ENCODE measurements at places on chromosomes 7 and 10. TPM values are rescaled to one million over a fixed set of nuclear protein-coding genes. Genes with fewer than 3 reads are reported as not detected.
A peak's percentile ranks its signal among the peaks of the same experiment; 100 is the strongest.

GRCh38 chr10:109914966-109915365 is 8.3 kb downstream of the XPNPEP1 start:
- no peaks in the 10 kb centered on the region for H3K27me3 ChIP-seq
- peaks cover 26% of the 10 kb centered on the region for H3K36me3 ChIP-seq

DNA sequence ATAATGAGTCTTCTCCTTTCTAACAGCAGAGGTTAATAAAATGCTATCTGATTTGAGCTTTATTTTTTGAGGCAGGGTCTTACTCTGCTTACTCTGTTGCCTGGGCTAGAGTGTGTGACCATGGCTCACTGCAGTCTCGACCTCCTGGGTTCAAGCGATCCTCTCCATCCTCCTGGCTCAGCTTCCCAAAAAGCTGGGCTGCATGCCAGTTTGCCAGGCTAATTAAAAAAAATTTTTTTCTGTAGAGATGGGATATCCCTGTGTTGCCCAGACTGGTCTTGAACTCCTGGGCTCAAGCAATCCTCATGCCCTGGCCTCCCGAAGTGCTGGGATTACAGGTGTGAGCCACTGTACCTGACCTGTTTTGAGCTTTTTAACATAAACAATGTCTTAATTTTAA is 56.7 kb downstream of the SCD start:
- H3K27me3 ChIP-seq: no peaks in the 10 kb centered on the region
- no peaks in the 10 kb centered on the region for H3K36me3 ChIP-seq
- DNase-seq: no peak
- H3K27ac ChIP-seq: no peak overlapping the region
- no peak overlapping the region for H3K4me3 ChIP-seq

DNA sequence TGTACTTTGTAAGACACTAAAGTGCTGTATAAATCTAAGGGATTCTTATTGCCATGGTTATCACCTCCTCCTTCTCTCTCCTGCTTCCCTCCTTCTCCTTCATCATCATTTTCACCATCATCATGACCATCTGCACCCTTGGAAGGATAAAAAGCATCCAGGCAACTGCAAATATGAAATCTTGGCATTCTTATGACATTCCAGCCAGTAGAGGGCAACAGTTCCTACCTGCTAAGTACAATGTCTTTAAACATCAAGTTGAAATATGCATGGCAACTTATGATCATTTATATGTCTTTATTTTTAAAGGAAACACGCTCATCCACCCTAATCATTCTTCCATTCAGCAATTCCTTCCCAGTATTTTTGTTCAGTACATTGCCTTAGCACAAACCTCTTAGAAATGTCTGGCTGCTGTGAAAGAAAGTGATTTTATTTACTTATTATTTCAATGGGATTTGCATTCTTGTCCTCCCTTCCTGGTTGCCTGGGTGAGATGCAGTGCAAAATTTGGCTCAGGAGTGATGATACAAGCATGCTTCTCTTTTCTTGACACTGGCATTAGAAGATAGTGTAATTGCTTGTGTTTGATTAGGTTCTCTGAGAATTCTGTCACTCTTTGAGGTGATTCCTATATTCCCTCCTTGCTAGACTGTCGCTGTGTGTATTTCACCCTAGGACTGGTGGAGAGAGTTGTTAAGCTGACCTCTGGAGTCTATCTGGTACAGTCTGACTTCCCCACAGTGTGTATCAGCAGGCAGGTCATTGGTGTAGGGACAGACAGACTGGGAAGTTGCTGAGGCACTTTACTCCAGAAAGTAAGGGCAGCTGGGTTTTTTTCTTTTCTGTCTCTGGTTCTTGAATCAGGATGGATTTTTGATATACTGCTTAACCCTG is 188.5 kb upstream of the BMPER start:
- peaks cover 14% of the 10 kb centered on the region for H3K27me3 ChIP-seq
- H3K36me3 ChIP-seq: no peaks in the 10 kb centered on the region
- no peak overlapping the region for H3K4me3 ChIP-seq
- H3K4me1 ChIP-seq: peaks cover 2% of the 10 kb centered on the region

- H3K27me3 ChIP-seq: no peaks in the 10 kb centered on the region
- H3K36me3 ChIP-seq: no peaks in the 10 kb centered on the region
- no peak for DNase-seq
- H3K27ac ChIP-seq: peak overlapping the region; percentile 18
- peaks cover 7% of the 10 kb centered on the region for H3K4me1 ChIP-seq
Observed at GRCh38 chr10:73647211-73647874, 6.1 kb upstream of the MYOZ1 start.

DNA sequence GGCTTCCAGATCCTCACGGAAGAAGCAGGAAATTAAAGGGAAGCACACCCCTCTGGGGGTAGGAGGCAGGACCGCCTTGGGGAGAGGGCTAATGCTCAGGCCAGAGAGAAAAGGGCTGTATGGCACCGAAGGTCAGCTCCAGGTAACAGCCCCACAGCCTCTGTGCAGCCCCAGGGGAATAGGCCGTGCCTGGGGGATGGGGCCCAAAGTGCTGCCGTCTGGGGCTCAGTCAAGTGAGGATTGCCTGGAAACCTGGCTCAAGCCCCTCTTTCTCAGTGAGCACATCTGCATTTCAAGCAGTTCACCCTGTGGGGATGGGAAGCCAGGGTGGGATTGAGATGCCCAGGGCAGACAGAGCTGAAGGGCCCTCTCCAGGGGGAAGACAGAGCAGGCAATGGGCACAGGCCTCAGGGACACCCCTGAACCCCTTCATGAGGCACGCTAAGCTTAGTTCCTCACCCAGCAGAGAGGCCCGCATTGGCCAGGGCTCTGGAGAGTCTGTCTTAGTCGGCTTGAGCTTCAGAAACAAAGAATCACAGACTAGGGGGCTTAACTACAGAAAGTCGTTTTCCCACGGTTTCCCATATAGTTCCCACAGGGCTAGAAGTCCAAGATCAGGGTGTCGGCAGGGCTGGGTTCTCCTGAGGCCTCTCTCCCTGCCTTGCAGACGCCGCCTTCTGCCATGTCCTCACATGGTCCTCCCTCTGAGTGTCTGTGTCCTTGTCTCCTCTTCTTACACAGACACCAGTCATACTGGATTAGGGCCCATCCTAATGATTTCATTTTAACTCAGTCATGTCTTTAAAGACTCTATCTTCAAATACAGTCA is 118.2 kb downstream of the PTPN20 start:
- H3K27me3 ChIP-seq: peaks cover 3% of the 10 kb centered on the region
- no peak overlapping the region for H3K27ac ChIP-seq
- no peak overlapping the region for H3K4me3 ChIP-seq
- H3K4me1 ChIP-seq: no peaks in the 10 kb centered on the region

DNA sequence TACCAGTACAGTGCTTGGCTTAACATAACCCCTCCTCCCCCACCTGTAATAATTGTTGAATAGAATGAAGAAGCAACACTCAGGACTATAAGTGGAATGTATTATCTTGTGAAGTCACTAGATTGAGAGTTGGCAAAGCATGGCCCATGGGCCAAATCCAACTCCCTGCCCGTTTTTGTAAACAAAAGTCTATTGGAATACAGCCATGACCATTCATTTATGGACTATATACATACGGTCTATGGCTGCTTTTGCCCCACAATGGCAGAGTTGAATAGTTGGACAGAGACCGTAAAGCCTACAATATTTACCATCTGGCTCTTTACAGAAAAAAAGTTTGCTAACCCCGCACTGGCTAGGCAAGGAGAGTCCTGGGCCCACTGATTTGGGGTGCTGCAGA is 48.1 kb upstream of the CYCS start:
- no peak for DNase-seq
- H3K4me3 ChIP-seq: no peak overlapping the region
- H3K4me1 ChIP-seq: no peaks in the 10 kb centered on the region

DNA sequence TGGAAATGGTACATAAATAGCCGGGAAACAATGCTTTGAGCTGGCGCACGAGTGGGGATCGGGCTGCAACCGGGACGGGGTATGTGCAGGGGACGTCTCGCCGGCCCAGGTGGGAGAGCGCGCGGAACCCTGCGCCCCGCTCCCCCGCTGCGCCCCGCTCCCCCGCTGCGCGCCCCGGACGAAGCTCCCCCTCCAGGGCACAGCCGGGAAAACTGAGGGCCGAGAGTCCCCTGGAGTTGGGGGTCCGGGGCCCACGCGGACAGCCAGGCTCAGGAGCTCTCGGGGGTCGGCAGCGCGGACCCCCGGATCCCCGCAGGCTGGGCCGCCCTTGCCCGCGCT is 514 bp downstream of the RADIL start:
- peaks cover 17% of the 10 kb centered on the region for H3K4me1 ChIP-seq
- no peaks in the 10 kb centered on the region for H3K36me3 ChIP-seq
- H3K27ac ChIP-seq: peak overlapping the region; percentile 96
- DNase-seq: no peak

ASB10 gene
- total RNA-seq: not detected

VAX1 gene
- total RNA-seq: 3.2 TPM

SUN1 gene
- 226 TPM for total RNA-seq

DNA sequence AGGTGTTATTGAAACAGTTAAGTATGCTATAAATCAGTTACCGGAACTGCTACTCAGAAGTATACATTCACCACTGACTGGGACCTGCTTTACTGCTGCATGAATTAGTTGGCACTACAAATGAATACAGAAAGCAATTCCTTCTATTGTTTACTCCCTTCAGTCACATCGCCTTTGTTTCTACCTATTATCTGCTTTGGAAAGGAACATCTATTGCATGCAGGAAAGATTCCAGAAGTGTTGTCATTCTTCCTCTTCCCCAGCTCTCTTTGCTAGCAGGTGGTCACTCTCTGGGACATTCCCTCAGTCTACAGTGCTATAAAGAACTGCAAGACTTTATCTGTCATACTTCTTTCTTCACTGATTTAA is 131.3 kb downstream of the ANK3 start:
- peaks cover 1% of the 10 kb centered on the region for H3K36me3 ChIP-seq
- no peaks in the 10 kb centered on the region for H3K27me3 ChIP-seq
- no peak overlapping the region for H3K4me3 ChIP-seq
- H3K4me1 ChIP-seq: peaks cover 24% of the 10 kb centered on the region
- no peak for DNase-seq

DNA sequence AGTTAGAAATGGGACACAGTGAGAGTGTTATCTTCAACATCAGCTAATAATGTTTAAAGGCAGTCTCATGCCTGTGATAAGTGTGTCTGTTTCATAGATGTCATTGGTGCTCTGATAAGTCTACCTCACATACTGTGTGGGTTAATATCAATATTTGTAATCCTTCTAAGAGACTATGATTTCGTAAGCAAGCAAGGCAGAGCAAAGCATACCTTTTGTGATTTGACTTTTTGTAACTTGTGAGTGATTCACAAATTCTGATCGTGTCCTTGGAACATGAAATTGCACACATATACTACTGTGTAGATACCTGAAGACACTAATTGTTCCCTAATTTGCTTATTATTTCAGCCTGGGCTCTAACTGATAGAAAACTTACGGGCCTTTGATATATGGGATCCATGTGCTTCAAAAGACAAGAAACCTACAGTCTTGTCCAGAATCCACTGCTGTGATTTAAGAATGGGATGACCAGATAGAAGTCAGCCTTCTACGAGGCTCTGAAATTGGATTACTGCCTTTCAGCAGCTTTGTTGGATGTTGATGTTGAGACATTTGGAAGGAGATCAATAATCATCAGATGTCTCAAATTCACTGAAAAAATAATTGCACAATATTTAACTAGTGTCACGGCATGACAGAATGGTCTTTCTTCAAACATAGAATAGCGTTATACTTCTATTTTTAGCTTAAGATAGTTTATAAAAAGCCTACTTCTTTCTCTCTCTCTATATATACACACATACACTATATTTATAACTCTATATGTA is 63.2 kb upstream of the KLF6 start:
- DNase-seq: no peak
- peak overlapping the region; percentile 34 for H3K27ac ChIP-seq
- H3K36me3 ChIP-seq: no peaks in the 10 kb centered on the region
- H3K4me3 ChIP-seq: no peak overlapping the region
- H3K27me3 ChIP-seq: no peaks in the 10 kb centered on the region

DNA sequence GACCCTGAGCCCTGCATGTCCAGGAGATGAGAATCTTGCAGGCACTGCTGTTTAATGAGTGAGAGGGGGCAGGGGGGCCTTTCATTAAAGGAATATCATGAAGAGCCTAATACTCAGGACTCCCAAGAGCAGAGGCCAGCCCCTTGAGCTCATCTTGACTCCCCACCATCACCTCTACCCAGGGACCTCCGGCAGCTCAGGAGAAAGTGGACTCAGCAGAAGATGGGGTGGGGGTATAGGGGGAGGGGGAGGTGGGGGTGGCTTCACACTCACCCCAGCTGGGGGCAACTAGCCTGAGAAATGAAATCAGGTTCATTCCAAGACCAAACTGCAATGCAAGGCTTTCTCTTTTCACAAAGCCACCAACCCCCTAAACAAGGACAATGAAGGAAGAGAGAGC is 575.6 kb upstream of the MKI67 start:
- no peak overlapping the region for H3K4me3 ChIP-seq
- H3K27ac ChIP-seq: no peak overlapping the region
- H3K36me3 ChIP-seq: no peaks in the 10 kb centered on the region
- no peaks in the 10 kb centered on the region for H3K4me1 ChIP-seq

DNA sequence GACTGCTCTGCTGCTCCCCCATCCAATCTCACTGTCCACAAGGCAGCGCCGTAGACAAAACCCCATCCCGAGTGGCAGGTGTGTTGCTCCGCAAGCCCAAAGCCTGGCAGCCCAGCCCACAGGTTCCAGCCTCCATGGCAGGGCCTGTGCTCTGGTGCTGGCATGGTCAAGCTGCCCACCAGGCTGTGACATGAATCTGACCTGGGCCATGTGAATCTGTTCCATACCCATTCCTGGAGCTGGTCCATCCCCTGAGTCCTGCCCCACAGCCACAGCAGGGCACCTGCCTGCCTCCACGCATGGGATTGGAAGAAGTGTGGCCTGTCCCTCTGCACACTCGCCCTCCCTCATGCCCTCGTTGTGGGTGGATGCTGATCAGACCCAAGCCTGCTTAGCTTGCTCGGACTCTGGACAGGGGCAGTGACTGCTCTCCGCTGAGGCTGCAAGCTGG is 128.8 kb downstream of the PTPN20 start:
- no peak overlapping the region for H3K27ac ChIP-seq
- no peaks in the 10 kb centered on the region for H3K4me1 ChIP-seq
- no peak overlapping the region for H3K4me3 ChIP-seq
- no peak for DNase-seq
